ENCODE measurements at places on chromosomes 11 and 22.

- DNase-seq: no peak
Measured at GRCh38 chr11:44467931-44468330, 97.5 kb upstream of the CD82 start.

DNA sequence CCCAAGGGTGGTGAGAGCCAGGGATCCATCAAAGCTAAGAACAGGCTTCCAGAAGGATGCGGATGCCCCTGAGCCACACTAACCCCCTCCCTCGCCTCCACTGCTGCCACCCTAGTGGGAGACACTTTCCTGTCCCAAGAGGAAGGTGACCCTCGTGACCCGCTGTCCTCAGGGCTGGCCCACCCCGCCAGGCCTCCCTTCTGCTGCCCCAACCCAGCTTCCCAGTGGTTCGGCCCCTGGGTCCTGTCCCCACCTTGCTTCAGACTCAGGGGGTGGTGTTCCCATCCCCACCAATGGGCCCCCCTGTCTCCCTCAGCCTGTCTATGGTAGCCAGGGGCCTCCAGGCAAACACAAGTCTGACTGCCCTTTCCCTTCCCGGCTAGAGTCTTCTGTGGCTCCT lies 6.5 kb upstream of the PICK1 start:
- DNase-seq: no peak

DNA sequence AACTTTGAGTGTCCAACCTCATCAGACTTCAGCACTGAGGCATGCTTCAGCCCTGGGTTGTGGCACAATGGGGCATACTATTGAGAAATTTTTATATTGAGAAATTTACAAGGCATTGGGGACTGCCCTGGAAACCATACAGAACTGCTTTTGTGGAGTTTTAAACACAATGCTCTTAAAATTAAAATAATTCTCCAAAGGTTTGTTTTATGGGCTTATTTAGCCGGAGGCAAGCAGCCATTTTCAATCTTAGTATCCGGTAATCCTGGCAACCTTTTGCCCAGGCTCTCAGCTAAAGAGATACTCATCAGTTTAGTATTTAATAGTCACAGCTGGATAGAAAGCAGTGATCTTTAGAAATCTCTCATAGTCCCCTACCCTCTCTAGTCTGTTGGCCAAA lies 3.1 kb upstream of the EXPH5 start:
- DNase-seq: no peak

DNA sequence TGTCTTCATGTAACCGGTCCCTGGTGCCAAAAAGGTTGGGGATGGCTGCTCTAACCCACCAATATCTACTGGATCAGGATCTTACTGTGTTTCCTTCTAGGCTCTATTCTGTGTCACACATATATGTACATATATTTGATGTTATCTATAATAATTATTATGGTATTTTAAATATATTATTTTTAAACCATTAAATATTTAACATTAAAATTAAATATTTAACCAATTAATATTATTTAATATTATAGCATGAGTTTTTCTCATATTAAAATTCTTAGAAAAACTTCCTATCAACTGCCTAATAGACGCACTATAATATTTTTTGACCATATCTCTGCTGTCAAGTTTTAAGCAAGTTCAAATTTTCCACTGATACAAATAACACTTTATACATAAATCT lies 196.9 kb upstream of the PLET1 start:
- DNase-seq: no peak

- DNase-seq: no peak
Measured at GRCh38 chr22:33897448-33897835, 22.8 kb downstream of the LARGE1 start.

GRCh38 chr11:65352783-65353182 lies 1.8 kb upstream of the TIGD3 start:
- DNase-seq: no peak

DNA sequence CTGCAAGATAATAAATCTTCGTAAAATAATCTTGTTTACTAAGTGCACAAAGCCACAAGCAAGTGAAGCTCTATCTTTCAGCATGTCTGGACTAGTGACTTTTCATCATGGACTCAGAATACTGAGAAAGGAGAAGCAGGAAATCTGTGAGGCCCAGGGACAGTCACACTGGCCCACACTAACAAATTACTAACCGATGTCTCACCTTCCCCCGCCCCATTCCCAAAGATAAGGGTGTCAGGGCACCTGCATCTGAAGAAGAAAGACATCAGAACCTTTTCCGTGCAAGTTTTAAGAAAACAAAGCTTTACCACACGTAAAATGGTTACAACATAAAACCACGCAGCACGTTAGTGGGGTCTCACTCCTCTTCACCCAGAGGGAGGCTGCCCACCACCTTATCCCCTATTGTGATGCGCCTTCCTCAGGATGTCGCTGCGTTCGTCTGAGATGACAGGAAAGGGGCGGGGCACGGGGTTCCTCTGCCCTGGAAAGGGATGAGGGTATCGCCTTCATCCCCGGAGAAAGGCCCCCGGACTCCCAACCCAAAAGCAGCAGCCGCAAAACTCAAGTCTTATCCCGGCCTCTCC lies 616 bp downstream of the BTBD10 start:
- peak; percentile 75 for DNase-seq

DNA sequence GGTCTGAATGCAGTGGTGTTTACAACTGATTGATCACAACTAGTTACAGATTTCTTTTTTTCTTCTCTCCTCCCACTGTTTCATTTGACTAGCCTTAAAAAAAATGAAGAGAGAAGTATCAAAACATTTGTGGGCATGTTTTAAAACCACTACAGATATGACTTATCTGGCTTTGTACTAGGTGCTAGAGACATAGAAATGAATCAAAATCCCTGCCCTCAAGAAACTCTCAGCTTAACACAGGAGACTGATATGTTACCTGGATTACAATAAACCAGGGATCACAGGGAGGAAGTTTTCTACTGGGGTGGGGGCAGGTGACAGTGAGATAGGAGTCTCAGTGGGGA lies 25.2 kb upstream of the CTR9 start:
- no peak for DNase-seq

- no peak for DNase-seq
Measured at GRCh38 chr11:122293296-122294023, 177.4 kb upstream of the BLID start.

- no peak for DNase-seq
Measured at GRCh38 chr11:126473269-126473668, 117.8 kb downstream of the ST3GAL4 start.

DNA sequence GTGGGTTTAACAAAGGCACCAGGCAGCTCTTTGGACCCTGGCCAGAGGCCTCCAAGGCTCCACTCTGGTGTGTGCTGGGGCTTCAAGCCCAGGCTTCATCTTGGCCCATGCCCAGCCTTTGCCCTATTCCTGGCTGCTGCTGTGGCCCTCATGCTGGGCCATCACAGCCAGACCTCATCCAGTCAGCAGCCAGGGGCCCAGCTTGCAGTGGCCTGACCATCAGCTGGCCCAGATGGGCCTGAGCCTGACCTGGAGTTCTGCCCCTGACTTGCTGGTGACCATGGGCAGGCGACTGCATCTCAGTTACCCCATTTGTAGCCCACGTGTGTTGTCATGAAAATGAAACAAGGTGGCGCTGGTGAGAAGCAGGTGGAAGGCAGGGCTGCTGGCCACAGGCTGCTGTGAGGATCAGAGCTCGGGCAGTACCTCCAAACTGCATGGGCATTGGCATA lies 76.1 kb downstream of the MED15 start:
- no peak for DNase-seq

GRCh38 chr11:6419009-6419631 lies at the start of gene APBB1:
APBB1 (minus strand) TSS chr11:6419094; CDS start chr11:6411347, 7,747 bp downstream.
- peak; percentile 78 for DNase-seq

DNA sequence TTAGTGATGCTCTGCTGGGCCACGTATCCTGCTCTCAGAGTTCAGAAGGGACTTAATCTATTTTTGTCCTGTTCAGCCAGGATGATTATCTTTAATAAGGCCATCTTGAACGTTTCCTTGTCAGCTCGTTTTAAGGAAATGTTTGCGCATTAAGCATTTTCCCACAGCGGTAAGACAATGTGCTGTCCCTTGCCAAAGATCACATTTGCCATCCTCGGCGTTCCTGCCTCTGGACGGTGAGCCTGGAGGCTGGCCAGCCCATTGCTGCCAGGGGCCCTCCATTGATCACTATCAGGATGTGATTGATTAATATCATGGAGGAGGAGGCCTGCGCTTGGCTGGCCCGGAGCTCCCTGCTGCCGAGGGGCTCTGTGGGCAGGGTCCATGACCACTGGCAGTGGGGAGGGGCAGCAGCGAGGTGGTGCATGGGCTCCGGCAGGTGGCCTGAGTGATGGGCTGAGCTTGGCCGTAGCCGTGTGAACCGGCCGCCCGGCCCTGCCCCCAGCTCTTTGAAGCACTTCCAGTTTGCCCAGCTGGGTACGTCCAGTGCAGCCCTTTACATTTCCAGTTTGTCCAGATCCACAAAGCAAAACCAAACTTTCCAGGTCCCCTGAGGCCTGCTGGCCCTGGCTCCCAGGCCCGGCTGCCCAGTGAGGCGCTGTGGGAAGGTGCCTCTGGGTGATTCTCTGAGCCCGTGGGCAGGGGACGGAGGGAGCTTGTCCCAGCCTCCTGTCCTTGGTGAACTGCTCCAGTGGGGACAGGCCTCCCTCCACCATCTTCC lies 49.5 kb upstream of the SMIM38 start:
- DNase-seq: no peak

DNA sequence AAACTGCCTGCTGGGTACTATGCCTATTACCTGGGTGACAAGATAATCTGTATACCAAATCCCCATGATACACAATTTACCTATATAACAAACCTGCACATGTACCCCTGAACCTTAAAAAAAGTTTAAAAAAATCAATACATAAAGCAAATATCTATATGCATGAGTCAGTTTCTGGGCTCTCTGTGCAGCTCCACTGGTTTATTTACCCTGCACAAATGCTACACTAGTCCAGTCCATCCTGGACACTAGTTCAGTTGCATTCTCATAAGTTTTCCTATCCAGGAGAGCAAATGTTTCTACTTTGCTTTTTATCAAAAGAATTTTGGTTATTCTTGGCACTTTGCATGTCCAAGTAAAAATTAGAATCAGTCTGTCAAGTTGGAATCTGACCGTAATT lies 99.8 kb upstream of the OLFML1 start:
- DNase-seq: no peak

GRCh38 chr22:36884349-36885158 lies 23.7 kb downstream of the NCF4 start:
- no peak for DNase-seq

GRCh38 chr11:47078751-47079521 lies 97.7 kb downstream of the ARFGAP2 start:
- DNase-seq: no peak

- DNase-seq: no peak
Measured at GRCh38 chr11:2361565-2361964, 15.5 kb upstream of the CD81 start.

GRCh38 chr11:126132319-126132718 lies 69.7 kb upstream of the CDON start:
- no peak for DNase-seq

GRCh38 chr22:42261296-42261695 lies 9.2 kb downstream of the TCF20 start:
- no peak for DNase-seq

- no peak for DNase-seq
Measured at GRCh38 chr11:459511-460220, 9.6 kb downstream of the PTDSS2 start.

DNA sequence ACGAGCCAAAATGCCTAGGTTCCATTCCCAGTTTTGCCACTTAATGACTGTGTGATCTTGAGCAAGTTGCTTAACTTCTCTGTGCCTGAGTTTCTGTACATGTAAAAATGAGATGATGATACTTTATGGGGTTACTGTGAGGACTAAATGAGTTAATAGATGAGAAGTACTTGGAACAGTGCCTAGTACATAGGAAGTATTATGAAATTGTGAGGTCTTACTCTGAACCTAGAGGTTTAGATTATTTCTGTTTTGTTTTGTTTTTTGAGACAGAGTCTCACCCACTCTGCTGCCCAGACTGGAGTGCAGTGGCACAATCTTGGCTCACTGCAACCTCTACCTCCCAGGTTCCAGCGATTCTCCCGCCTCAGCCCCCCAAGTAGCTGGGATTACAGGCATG lies 227.0 kb upstream of the POU2AF2 start:
- DNase-seq: no peak

DNA sequence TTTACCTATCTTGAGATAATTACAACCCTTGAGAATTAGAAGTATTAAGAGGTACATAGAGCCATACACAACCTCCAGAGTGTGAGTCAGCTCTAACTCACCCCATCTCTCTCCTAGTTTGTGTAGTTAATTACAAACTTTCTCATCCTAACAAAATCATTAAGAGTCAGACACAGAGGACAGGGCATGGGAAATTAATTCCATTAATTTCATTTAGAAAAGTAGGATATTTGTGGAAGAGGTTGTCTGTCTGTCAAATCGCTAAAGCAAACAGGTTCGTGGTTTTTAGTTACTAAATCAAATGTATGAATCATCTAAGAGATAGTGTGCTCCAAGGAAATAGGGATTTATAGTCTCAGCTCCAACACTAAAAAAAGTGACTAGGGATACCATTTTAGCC lies 1261.4 kb upstream of the TENM4 start:
- no peak for DNase-seq

- DNase-seq: no peak
Measured at GRCh38 chr22:32448980-32449379, 15.3 kb downstream of the BPIFC start.

- peak; percentile 89 for DNase-seq
Measured at GRCh38 chr22:40176921-40177737, 596 bp upstream of the TNRC6B start.

DNA sequence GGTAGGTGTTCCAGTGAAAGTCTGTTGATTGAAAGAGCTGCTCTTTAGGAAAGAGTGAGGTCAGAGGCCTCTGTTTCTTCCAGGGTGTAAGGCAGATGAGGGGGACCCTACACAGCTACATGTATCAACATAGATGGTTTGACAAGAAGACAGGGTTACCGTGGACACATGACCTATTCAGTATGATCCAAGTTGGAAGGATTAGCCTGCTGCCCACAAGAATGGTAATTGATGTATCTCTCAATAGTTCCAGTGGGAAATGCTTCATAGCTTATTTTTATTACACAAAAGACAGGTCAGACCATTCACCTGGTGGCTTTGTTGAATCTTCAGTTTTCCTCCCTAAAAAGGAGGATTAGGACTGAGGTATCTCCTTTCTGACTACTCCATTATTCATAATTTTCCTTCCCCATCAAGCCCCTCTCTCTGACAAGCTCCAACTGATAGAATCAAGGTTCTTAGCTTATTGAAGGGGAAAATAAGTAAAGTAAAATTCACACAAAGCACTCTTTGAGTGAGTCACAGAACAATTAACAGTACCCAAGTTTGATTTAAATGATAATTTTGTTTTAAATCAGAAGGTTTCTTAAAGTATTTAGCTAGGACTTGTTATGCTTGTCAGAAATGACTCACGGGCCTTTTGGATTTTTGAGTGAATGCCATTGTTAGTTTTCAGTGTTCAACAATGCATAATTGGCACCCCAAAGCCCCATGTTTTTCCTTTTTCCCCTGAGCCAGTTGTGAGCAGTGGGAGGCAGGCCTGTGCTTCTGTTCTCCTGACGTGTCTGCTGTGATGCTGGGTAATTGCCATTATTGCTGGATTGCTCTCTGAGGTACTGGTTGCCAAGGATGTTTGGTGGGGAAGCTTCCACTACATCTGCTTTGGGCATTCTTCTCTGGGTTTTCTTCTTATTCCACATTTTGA lies 373.2 kb downstream of the DDX10 start:
- no peak for DNase-seq

- DNase-seq: no peak
Measured at GRCh38 chr11:77093056-77093891, 9.4 kb upstream of the OMP start.

GRCh38 chr11:57154739-57155138 lies 27.0 kb upstream of the LRRC55 start:
- no peak for DNase-seq

- no peak for DNase-seq
Measured at GRCh38 chr11:120648771-120649170, 137.2 kb downstream of the GRIK4 start.

- no peak for DNase-seq
Measured at GRCh38 chr11:131978351-131978750, 607.9 kb downstream of the NTM start.
